Hematopoietic multipotent progenitor cell (in vitro differentiated cells): ENCODE measurements at places on chromosomes 6 and 20. TPM values are rescaled to one million over a fixed set of nuclear protein-coding genes. Genes with fewer than 3 reads are reported as not detected.

Gene OR2B6
- 0.81 TPM for total RNA-seq

Gene RSPO3
- not detected for total RNA-seq

Gene MEI4
- total RNA-seq, result 1.3 TPM

Gene ZSCAN23
- 2.2 TPM for total RNA-seq

Gene TCF15
- total RNA-seq, result 0.81 TPM

Gene CTCFL
- total RNA-seq, result not detected

Gene PTK6
- total RNA-seq, result under 0.01 TPM

Gene TBC1D32
- 7.5 TPM for total RNA-seq

Gene NRSN1
- not detected for total RNA-seq

GRCh38 chr6:89110284-89110683, 7.6 kb downstream of the SRSF12 start:
- no peak for DNase-seq

- DNase-seq, result no peak
Observed at GRCh38 chr6:147287869-147288271, 83.7 kb downstream of the STXBP5 start.

DNA sequence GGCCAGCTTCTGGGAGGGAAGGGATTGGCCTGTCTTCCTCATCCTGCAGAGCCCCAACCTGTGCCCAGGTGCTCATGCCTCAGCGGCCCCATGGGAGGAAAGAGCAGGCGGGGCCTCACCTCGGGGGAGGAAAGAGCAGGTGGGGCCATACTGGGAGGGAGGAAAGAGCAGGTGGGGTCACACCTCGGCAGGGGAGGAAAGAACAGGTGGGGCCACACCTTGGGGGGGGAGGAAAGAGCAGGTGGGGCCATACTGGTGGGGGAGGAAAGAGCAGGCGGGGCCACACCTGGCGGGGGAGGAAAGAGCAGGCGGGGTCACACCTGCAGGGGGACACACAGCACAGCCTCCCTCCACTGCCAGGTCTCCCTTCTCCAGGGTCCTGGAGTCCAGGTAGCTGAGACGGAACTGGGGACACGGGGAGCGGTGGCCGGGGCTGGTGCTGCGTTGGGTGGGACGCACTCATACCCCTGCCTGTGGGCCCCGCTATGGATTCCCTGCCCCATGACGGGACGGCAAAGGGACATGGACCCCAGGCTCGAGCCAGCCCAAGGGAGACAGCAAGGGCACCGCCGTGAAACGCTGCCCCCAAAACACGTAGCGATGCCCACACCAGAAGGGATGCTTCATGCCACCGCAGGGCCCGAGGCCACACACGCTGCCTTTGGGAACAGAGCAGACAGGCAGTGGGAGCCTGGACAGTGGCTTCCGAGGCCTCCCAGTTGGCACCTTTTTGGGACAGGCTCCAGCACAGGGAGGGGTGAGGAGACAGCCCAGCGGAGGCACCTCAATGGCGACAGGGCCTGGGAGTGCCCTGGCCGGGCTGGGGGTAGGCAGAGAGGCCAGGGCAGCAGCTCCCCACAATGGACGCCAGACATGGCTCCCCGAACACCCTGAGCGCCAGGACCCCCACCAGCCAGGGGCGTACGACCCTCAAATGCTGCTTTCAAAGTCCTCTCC, 43.3 kb upstream of the CHRNA4 start:
- DNase-seq, result no peak

- no peak for DNase-seq
Observed at GRCh38 chr6:75611011-75611701, 9.5 kb downstream of the SENP6 start.

DNA sequence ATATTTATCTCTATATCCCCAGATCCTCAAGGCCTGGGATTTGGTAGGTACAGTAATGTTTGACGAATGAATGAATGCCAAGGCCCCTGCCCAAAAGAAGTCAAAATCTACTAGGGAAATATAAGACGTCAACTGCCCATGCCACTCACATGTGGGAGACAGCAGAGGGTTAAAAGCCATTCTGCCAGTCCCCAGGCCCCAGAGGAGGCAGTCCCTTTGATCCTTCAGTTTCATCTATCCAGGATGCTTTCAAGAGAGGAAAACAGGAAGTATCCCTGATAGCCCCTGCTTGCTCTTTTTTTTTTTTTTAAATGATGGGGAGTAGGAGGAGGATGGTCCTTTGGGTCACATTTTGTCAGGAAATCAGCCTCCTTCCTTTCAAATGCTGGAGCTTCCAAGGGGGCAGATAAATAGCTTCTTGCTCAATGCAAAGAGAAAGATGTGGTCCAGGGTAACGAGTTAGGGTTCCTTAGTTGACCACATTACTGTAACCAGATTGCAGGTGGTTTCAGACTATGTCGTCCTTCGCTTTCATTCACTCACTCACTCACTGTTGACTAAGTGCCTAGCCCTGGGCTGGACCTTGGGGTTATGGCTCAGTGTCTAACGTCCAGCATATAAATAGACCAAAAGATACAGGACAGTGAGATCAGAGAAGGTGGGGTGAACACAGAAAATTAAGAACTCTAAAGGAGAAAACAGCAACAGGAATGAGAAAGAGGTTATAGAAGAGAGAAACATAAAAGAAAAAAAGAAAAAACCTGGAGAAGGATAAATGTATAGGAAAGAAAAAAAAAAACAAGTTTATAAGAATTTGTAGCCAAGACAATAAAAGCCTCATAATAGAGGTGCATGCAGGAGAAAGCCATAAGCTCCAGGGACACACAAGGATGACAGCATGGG, 64.6 kb upstream of the PIM1 start:
- no peak for DNase-seq

GRCh38 chr6:161349886-161350285, 76.0 kb upstream of the AGPAT4 start:
- DNase-seq, result no peak

GRCh38 chr20:11520596-11520995, 397.1 kb upstream of the BTBD3 start:
- no peak for DNase-seq

DNA sequence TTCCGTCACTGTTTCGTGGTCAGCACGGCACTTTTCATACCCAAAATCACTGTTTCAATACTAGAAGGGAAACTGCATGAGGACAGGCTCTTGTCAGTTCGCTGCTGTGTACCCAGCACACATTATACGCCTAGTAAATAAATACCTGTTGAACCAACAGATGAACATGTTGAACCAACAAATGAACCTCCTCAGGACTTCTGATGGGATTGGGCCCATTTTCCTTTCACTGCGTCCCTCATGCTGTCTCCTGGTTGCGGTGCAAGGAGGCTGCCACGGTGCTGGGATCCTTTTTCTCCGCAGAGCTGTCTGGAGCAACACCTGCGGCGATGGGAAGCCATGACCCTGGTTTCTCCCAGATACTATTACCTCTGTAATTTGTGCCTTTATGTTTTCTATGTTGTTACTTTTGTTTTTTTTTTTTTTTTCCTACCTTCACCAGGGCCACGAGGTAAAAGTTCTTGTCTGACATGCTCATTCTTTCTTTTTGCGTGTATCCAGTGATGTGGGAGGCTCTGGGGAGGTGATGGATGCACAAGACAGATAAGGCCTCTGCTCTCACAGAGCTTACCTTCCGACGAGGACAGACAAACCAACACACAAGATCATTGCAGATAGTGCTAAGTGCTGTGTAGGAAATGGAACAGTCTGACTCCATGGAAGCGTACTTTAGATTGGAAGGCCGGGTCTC, 1.1 kb downstream of the VAPB start:
- no peak for DNase-seq

DNA sequence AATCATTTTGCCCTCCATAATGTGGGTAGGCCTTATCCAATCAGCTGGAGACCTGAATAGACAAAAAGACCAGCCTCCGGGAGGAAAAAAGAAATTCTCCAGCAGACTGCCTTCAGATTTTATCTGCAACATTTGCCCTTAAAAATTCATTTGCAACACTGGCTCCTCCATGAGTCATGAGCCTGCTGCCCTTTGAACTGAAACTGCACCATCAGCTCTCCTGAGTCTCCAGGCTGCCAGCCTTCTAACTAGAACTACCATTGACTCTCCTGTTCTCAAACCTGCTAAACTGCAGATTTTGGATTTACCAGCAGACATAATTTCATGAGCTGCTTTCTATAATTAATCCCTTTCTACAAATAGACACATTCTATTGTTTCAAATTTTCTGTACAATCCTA, 223.9 kb upstream of the THEMIS start:
- no peak for DNase-seq

GRCh38 chr6:158631678-158632537, 12.6 kb downstream of the DYNLT1 start:
- no peak for DNase-seq
